Immature natural killer cell (primary cell): ENCODE measurements at places on chromosomes 1 and 21.

- H3K4me1 ChIP-seq = peaks cover 3% of the 10 kb centered on the region
- no peak for DNase-seq
- no peaks in the 10 kb centered on the region for H3K27me3 ChIP-seq
- H3K36me3 ChIP-seq = peaks cover 3% of the 10 kb centered on the region
- no peak overlapping the region for H3K4me3 ChIP-seq
- H3K27ac ChIP-seq = no peak overlapping the region
Measured at GRCh38 chr1:167065471-167065870, 24.7 kb downstream of the GPA33 start.

DNA sequence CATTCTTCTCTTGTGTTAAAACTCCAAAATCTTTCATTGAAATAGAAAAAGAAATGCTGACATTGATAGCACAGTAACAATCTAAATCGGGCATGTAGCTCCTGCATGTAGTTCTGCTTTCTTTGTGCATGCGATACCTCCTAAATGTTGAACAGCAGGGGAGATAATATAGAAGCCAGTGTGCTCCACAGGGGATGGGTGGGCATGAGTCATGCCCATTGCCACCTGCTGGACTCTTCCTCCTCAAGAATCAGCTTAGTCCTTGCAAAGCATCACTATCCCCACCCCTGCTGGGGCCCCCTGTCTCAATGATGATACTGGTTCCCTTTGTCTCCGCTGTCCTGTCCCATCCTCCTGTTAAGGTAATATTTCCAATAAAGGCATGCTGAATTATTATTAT is 203.0 kb downstream of the RWDD3 start:
- no peak overlapping the region for H3K4me3 ChIP-seq
- H3K27me3 ChIP-seq = peaks cover 4% of the 10 kb centered on the region
- H3K36me3 ChIP-seq = peaks cover 5% of the 10 kb centered on the region
- no peak overlapping the region for H3K27ac ChIP-seq
- H3K4me1 ChIP-seq = no peaks in the 10 kb centered on the region

- H3K4me3 ChIP-seq = no peak overlapping the region
- H3K27me3 ChIP-seq = peaks cover 7% of the 10 kb centered on the region
- H3K4me1 ChIP-seq = no peaks in the 10 kb centered on the region
- DNase-seq = no peak
- H3K27ac ChIP-seq = no peak overlapping the region
Measured at GRCh38 chr1:94725566-94725965, 94.6 kb upstream of the SLC44A3 start.

DNA sequence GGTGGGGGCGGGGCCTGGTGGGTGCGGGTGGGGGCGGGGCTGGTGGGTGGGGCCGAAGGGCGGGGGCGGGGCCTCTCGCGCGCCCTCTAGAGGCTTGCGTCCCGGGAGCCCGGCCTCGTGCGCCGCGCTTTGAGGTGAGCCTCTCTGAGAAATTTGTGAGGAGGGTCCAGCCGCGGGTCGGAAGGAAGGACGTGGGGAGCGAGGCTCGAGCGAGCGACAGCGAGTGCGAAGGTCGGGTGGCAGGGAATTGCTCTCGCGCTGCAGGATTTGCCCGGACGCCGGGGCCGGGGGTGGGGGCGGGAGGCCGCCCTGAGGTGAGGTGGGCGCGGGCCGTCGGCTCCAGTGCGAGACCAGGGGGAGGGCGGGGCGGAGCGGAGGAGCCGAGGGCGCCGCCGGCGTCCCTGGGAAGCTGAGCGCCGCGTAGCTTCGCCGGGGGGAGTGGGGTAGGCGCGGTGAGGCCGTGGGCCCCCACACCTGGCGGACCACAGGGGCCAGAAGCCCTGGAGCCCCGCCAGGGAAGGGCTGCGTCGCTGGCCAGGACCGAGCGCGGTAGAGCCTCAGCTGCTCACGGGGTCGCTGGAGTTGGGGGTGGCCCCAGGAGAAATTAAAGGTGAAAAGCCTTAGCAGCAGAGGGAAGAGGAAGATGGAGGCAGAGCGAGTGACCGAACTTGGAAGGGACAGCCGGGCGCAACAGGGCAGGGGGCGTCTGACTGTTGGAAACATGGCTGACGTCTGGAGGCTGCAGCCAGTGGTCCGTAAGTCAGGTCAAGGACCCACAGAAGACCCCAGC is 754 bp upstream of the LSS start:
- no peaks in the 10 kb centered on the region for H3K36me3 ChIP-seq
- DNase-seq = no peak
- H3K4me1 ChIP-seq = peaks cover 68% of the 10 kb centered on the region
- peaks cover 13% of the 10 kb centered on the region for H3K27me3 ChIP-seq
- H3K4me3 ChIP-seq = peak overlapping the region; percentile 95

- no peak overlapping the region for H3K4me3 ChIP-seq
- H3K27me3 ChIP-seq = peaks cover 7% of the 10 kb centered on the region
- H3K36me3 ChIP-seq = no peaks in the 10 kb centered on the region
- no peak for DNase-seq
Measured at GRCh38 chr1:7207875-7208646, 422.8 kb downstream of the CAMTA1 start.

- H3K36me3 ChIP-seq = no peaks in the 10 kb centered on the region
- H3K27me3 ChIP-seq = peaks cover 1% of the 10 kb centered on the region
- H3K4me1 ChIP-seq = no peaks in the 10 kb centered on the region
- no peak overlapping the region for H3K4me3 ChIP-seq
Measured at GRCh38 chr1:179541774-179542173, 34.0 kb downstream of the NPHS2 start.

DNA sequence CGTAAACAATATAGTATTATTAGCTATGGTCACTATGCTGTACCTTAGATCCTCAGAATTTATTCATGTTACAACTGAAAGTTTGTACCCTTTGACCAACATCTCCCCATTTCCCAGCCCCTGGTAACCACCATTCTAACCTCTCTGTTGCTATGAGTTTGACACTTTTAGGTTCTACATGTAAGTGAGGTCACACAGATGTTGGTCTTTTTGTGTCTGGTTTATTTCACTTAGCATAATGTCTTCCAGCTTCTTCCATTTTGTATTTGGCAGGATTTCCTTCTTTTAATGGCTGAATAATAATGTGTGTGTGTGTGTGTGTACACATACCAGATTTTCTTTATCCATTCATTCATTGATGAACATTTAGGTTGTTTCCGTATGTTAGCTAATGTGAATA is 139.5 kb downstream of the FAF1 start:
- DNase-seq = no peak
- H3K27me3 ChIP-seq = no peaks in the 10 kb centered on the region
- no peak overlapping the region for H3K27ac ChIP-seq
- H3K4me1 ChIP-seq = no peaks in the 10 kb centered on the region

- no peak for DNase-seq
- H3K36me3 ChIP-seq = peaks cover 21% of the 10 kb centered on the region
- H3K27me3 ChIP-seq = peaks cover 2% of the 10 kb centered on the region
- no peak overlapping the region for H3K4me3 ChIP-seq
Measured at GRCh38 chr1:169697755-169698154, 13.7 kb downstream of the SELL start.

DNA sequence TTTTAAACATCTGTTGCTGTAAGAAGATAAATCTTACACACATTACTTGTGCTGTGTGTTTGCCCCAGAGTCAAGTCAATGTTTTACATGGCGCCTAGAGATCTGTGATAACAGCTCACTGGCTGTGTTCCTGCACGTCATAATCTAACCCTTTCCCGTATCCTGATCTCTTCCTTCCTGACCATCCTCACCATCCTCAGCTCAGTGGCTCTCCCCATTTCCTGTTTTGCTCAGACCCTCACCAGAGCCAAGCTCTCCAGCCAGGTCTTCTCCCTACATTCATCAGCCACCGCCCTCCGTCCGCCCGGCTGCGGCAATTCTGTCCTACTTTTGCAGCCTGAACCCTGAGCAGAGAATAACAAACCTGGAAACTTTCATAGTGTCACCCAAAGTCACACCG is 824.7 kb downstream of the USP25 start:
- no peak overlapping the region for H3K4me3 ChIP-seq
- no peak for DNase-seq
- H3K4me1 ChIP-seq = no peaks in the 10 kb centered on the region

- H3K36me3 ChIP-seq = no peaks in the 10 kb centered on the region
- peaks cover 3% of the 10 kb centered on the region for H3K27me3 ChIP-seq
- peaks cover 26% of the 10 kb centered on the region for H3K4me1 ChIP-seq
- no peak for DNase-seq
- no peak overlapping the region for H3K27ac ChIP-seq
Measured at GRCh38 chr1:15215116-15215515, 31.9 kb upstream of the FHAD1 start.

- H3K27me3 ChIP-seq = peaks cover 3% of the 10 kb centered on the region
- H3K36me3 ChIP-seq = no peaks in the 10 kb centered on the region
- H3K4me1 ChIP-seq = no peaks in the 10 kb centered on the region
- no peak for DNase-seq
- no peak overlapping the region for H3K4me3 ChIP-seq
Measured at GRCh38 chr1:225597926-225598575, 54.9 kb downstream of the ENAH start.

DNA sequence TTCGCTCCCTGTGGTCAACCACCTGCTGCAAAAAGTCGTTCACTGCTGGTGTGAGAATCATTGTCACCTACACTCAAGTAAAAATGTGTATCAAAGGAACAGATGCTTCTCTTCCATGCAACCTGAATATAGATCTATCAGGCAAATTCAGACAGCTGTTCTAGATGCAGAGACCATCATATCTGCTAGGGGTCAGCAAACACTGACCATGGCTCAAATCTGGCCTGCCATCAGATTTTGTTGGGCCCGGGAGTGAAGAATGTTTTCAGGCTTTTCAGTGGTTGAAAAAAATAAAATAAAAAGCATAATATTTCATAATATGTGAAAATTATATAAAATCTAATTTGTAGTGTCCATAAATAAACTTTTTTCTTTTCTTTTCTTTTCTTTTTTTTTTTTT is 199.6 kb downstream of the RGS7 start:
- no peak overlapping the region for H3K27ac ChIP-seq
- peaks cover 4% of the 10 kb centered on the region for H3K27me3 ChIP-seq
- no peaks in the 10 kb centered on the region for H3K4me1 ChIP-seq
- no peak overlapping the region for H3K4me3 ChIP-seq

DNA sequence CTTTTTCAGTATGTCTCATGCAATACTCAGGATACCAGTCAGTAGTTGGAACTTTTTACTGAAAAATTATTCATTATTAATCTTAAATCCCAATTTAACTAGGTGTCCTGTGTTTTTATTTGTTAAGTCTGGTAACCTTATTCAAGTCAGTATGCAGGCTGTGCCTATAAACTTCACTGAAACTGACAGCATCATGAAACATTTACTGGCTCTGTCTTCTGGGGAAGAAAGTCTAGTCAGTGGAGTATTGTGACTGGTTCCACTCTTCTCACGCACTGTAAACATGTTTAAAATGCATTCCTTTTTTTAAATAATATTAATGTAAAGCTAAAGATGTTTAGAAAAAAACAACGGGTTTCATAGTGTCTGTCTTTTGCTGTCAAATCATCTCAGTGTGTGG is 739.7 kb downstream of the LTN1 start:
- H3K36me3 ChIP-seq = no peaks in the 10 kb centered on the region
- no peaks in the 10 kb centered on the region for H3K4me1 ChIP-seq
- no peak for DNase-seq

DNA sequence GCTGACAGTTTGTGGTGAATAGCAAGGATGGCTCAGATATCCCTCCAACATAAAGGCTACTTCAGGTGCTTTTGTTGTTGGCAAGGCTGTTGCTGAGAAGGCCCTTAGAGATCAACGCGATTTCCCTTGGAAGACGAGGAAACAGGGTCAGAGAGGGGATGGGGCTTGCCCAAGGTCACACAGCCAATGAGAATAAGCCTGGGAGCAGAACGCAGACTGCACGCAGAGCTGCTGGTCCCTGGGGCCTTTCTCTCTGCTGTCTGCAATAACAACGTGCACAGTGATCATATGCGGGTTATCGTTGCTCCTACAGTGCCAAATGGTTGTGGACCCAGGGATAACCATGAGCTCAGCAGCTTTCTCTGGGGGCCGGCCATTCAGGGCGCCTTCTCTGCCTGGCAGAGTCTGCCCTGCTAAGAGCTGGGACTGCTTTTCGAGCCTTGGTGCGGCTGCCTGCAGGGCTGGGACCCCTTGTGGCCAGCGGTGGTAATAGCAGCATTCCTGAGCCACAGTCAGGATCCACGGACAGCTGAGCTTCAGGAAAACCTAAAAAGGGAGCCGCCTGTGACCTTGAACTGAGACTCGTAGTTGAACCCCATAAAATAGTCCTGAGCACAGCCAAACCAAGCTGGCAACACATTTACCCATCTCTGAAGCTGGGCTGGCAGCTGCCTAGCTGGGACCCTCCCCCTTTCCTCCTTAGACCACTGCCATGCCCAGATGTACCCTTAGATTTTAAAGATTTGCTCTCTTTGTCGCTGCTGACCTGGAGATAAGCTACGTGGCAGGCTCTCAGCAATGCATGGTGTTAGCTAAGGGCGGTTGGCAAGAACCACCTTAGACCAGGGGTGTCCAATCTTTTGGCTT is 39.8 kb downstream of the HTR6 start:
- no peak overlapping the region for H3K4me3 ChIP-seq
- H3K27me3 ChIP-seq = peaks cover 2% of the 10 kb centered on the region
- peaks cover 16% of the 10 kb centered on the region for H3K36me3 ChIP-seq
- no peak overlapping the region for H3K27ac ChIP-seq
- no peaks in the 10 kb centered on the region for H3K4me1 ChIP-seq

GRCh38 chr1:203091761-203092330 is 6.0 kb upstream of the MYOG start:
- no peak for DNase-seq
- H3K4me3 ChIP-seq = no peak overlapping the region
- no peaks in the 10 kb centered on the region for H3K4me1 ChIP-seq
- H3K27me3 ChIP-seq = peaks cover 20% of the 10 kb centered on the region
- no peak overlapping the region for H3K27ac ChIP-seq
- peaks cover 4% of the 10 kb centered on the region for H3K36me3 ChIP-seq

- H3K4me3 ChIP-seq = no peak overlapping the region
- peaks cover 20% of the 10 kb centered on the region for H3K4me1 ChIP-seq
- H3K27ac ChIP-seq = peak overlapping the region; percentile 75
Measured at GRCh38 chr1:52348704-52349300, 17.2 kb downstream of the CC2D1B start.

- H3K4me3 ChIP-seq = no peak overlapping the region
- H3K27ac ChIP-seq = no peak overlapping the region
- peaks cover 3% of the 10 kb centered on the region for H3K27me3 ChIP-seq
- DNase-seq = no peak
Measured at GRCh38 chr21:45623436-45623835, 20.1 kb upstream of the PCBP3 start.

DNA sequence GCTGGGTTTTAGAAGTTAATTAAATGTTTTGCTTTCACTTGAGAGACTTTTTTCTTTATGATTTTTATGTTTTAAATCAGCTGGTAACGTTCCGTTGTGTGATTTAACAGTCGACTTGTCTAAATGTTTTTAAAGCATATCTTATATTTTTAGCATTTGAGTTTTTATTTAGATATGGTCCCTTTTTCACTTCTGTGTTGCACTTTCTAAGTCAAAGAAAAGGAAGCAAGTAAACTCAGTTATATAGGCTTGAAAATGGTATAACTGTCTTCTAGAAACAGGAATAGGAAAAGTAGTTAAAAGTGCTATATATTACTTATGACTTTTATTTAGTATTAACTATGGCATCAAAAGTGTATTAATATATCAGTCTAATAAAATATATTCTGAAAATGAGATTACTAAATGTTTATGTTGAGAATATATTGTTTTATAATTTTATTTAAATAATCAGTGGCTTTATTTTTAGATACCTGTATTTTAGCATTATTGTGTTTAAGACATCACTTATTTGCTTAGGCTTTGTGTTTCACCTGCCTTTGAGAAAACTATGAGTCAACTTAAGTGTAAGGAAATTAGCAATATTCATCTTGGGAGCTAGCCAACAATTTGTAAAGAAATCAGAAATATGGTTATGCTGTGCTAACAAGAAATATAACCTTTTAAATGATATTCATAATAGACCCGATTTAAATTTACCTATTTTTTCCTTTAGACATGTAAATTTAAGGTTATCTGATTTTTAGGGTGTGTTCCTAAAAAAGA is 60.5 kb downstream of the RABGAP1L start:
- no peaks in the 10 kb centered on the region for H3K27me3 ChIP-seq
- H3K4me3 ChIP-seq = no peak overlapping the region
- no peak overlapping the region for H3K27ac ChIP-seq
- H3K36me3 ChIP-seq = peaks cover 10% of the 10 kb centered on the region
